CD14-positive monocyte (primary cell): ENCODE measurements at places on chromosomes 16 and 17. TPM values are rescaled to one million over a fixed set of nuclear protein-coding genes. Genes with fewer than 3 reads are reported as not detected.

GRCh38 chr17:40106760-40107521, 6.6 kb upstream of the NR1D1 start:
- no peak for DNase-seq
- H3K27ac ChIP-seq: peak overlapping the region; percentile 92
- peaks cover 52% of the 10 kb centered on the region for H3K4me1 ChIP-seq
- H3K4me3 ChIP-seq: no peak overlapping the region
- no peaks in the 10 kb centered on the region for H3K36me3 ChIP-seq

DNA sequence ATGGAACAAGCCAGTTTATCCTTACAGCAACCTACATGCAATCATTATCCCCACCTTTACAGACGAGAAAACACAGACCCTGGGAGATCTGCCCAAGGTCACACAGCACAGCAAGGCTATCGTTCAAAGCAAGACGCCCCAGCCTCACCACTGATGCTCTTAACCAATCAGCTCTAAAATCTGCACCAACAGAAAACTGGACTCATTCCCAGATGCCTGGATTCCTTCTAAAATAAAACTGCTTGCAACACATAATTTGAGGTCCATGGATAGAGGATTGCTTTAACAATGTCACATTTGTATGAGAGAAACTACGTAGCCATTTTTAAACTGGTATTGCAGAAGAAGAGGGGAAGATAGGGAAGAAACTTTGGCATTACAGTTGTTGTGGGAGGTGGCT, 6.8 kb downstream of the COTL1 start:
- H3K27me3 ChIP-seq: no peaks in the 10 kb centered on the region
- no peak for DNase-seq
- H3K4me3 ChIP-seq: no peak overlapping the region

GRCh38 chr17:27338536-27338985, 44.6 kb downstream of the WSB1 start:
- no peak overlapping the region for H3K4me3 ChIP-seq
- H3K27me3 ChIP-seq: no peaks in the 10 kb centered on the region
- no peak for DNase-seq

DNA sequence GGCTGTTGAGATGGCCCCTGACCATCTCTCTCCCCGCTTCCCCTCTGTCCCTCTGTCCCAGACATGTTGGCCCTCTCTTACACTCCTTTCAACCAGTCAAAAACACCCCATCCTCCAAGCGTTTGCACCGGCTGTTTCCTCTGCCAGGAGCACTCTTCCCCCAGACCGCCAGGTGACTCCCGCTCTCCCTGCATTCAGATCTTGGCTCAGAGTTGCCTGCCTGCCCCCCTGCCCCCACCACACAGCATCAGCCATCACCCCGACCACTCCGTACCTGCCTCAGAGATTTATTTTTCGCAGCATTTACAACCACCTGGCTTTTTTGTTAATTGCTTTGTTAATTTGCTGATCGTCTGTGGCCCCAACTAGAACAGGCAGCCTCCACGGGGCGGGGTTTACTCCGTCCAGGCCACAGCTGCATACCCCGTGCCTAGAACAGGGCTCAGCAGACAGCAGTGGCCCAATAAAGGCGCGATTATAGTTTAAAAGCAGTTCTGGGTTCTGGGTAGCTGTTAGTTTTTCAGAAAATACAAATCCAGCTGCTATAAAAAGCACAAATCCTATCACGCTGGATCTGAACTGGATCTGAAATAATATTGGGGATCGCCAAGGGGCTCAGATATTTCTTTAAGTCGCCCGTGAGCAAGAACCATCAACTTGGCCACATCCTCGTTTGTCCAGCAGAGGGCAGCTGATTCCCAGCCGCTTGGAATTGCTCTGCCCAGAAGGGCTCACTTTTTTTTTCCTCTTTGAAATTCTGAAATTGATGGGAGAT, 173.6 kb downstream of the IRF8 start:
- H3K27ac ChIP-seq: no peak overlapping the region
- H3K4me3 ChIP-seq: no peak overlapping the region
- peaks cover 10% of the 10 kb centered on the region for H3K27me3 ChIP-seq
- DNase-seq: peak; percentile 27
- H3K36me3 ChIP-seq: no peaks in the 10 kb centered on the region

- no peak for DNase-seq
- H3K27ac ChIP-seq: no peak overlapping the region
Measured at GRCh38 chr17:65246252-65246651, 109.1 kb downstream of the RGS9 start.

- no peak overlapping the region for H3K27ac ChIP-seq
- no peaks in the 10 kb centered on the region for H3K27me3 ChIP-seq
- peaks cover 1% of the 10 kb centered on the region for H3K4me1 ChIP-seq
- peaks cover 62% of the 10 kb centered on the region for H3K36me3 ChIP-seq
- H3K4me3 ChIP-seq: no peak overlapping the region
- DNase-seq: no peak
Measured at GRCh38 chr17:55774846-55775271, 24.0 kb downstream of the PCTP start.

DNA sequence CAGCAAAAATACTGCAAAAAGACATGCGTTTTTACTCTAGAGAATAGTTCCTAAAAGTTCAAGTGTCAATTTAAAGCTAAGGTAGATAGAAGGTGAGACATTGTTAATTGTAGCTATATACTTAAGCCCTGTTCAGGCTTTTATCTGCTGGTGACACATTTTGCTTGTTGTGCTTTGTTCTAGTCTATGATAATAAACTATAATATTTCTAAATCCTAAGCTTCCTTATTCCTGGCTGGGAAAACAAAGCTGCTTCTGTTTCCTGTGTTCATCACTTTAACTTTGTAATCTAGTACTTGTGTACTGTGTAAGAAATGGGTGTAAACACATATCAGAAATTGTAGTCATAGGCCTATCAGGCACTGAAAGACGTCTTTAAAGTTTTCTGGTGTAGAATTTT, 77.3 kb downstream of the EFCAB13 start:
- no peaks in the 10 kb centered on the region for H3K36me3 ChIP-seq
- DNase-seq: no peak
- no peaks in the 10 kb centered on the region for H3K4me1 ChIP-seq
- no peak overlapping the region for H3K4me3 ChIP-seq
- H3K27ac ChIP-seq: no peak overlapping the region

GRCh38 chr16:23378256-23378655, 74.7 kb downstream of the COG7 start:
- H3K4me3 ChIP-seq: no peak overlapping the region
- H3K36me3 ChIP-seq: no peaks in the 10 kb centered on the region
- no peaks in the 10 kb centered on the region for H3K27me3 ChIP-seq

DNA sequence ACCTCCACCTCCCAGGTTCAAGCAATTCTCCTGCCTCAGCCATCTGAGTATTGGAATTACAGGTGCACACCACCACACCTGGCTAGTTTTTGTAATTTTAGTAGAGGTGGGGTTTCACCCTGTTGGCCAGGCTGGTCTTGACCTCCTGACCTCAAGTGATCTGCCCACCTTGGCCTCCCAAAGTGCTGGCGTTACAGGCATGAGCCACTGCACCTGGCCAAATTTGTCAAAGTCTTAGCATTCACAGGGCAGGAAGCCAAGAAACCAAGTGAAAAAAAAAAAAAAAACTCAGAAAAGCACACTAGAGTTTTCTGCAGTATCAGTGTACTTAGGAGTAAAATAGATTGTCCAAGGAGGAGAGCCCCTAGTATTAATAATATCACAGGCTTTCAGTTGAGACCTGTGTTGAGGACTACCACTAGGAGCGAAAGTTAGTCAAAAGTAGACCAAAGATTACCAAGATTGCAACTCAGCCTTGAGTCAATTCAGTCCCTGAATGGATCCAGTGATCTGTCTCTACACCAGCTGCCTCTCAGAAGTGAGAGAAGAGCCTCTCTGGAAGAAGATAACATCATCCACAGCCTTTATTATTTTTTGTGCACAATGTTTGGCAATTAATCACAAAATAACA, 159.7 kb downstream of the CEP112 start:
- no peaks in the 10 kb centered on the region for H3K27me3 ChIP-seq
- no peak for DNase-seq
- H3K4me3 ChIP-seq: no peak overlapping the region
- no peaks in the 10 kb centered on the region for H3K4me1 ChIP-seq
- H3K36me3 ChIP-seq: no peaks in the 10 kb centered on the region

DNA sequence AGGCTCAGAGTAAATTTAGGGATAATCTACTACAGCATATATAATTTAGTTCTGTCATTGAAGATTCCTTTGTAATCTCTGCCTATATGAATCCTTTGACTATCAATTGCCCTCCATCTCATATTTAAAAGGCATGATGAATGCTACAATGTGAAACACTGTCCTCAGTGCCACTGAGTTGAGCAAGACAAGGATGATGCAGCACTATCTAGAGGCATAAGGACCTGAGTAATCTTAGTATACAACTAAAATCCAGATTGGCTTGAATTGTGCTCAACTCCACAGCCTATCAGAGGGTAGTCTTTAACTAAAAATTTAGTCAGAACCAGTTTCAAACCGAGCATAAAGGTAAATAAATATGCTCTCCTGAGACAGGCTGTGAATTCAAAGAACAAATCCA, 11.6 kb upstream of the STRADA start:
- peak; percentile 43 for DNase-seq
- peaks cover 41% of the 10 kb centered on the region for H3K4me1 ChIP-seq
- H3K36me3 ChIP-seq: peaks cover 64% of the 10 kb centered on the region
- peak overlapping the region; percentile 61 for H3K27ac ChIP-seq
- no peaks in the 10 kb centered on the region for H3K27me3 ChIP-seq

DNA sequence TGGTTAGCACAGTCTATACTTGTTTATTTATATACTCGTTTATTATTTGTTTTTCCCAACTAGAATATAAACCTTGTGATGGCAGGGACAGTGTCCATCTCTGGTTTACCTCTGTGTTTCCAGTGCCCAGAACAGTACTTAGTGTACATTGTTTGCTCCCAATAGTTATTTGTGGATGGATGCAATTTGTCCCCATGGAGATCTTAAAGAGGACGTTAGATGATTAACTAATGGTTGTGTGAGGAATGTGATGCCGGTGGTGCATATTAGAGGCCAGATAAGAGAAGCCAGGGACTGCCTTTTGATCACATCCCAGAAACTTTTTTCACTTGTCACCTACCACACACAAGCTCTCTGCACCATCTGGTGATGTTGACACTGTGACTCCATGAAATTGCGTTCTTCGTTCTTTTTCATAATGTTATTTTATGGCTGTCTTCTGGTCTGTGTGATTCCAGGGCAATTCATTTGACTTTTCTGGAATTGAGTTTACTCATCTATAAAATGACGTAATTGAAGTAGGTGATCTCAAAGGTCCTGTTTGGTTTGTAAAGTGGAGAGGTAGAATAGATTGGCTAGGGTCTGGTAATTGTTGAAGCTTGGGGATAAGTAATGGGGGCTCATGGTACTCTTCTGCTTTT, 1.2 kb downstream of the COX10 start:
- H3K27me3 ChIP-seq: no peaks in the 10 kb centered on the region
- H3K4me1 ChIP-seq: peaks cover 28% of the 10 kb centered on the region
- H3K4me3 ChIP-seq: no peak overlapping the region
- H3K36me3 ChIP-seq: peaks cover 6% of the 10 kb centered on the region
- DNase-seq: no peak
- H3K27ac ChIP-seq: no peak overlapping the region

DNA sequence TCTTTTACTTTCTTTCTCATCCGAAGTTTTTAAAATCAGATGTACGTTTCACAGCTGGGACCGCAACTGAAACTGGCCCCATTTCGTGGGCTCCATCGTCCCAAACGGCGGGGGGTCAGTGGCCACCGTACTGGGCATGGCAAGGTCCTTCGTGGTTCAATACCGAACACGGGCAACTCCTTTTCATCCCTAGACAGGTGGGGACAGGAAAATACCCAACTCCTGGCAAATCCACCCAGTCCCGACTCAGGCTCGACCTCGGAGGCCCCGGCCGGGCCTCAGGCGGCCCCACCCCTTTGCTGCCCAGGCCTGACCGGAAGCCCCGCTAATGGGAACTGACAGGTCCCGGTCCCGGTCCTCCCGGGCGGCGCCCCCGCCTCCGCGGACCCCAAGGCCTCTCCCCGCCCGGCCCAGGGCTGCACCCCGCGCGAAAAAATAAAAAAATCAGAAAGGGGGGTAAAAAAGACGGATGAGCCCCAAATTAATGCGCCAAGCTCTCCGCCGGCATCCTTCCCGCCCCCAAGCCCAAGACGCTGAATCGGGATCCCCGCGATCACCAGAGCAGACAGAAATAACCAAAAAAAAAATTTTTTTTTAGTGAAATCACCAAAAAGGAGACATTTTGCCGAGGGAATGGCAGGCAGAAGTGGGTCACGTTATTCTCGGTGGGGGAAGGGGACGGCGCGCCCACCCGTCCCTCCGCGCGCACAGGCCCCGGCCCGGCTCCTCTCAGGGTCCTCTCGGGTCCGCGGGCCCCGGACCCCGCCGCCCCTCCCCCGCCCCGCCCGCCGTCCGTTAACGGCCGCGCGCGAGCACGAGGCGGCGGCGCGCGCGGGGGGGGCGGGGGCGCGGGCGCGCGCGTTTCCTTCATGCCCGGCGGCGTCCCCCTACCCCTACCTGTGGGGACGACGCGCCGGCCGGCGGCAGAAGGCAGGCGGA, 562 bp downstream of the ZC3H7A start:
- H3K4me1 ChIP-seq: peaks cover 67% of the 10 kb centered on the region
- H3K27ac ChIP-seq: peak overlapping the region; percentile 92
- H3K4me3 ChIP-seq: peak overlapping the region; percentile 95
- H3K36me3 ChIP-seq: peaks cover 35% of the 10 kb centered on the region
- DNase-seq: peak; percentile 60

DNA sequence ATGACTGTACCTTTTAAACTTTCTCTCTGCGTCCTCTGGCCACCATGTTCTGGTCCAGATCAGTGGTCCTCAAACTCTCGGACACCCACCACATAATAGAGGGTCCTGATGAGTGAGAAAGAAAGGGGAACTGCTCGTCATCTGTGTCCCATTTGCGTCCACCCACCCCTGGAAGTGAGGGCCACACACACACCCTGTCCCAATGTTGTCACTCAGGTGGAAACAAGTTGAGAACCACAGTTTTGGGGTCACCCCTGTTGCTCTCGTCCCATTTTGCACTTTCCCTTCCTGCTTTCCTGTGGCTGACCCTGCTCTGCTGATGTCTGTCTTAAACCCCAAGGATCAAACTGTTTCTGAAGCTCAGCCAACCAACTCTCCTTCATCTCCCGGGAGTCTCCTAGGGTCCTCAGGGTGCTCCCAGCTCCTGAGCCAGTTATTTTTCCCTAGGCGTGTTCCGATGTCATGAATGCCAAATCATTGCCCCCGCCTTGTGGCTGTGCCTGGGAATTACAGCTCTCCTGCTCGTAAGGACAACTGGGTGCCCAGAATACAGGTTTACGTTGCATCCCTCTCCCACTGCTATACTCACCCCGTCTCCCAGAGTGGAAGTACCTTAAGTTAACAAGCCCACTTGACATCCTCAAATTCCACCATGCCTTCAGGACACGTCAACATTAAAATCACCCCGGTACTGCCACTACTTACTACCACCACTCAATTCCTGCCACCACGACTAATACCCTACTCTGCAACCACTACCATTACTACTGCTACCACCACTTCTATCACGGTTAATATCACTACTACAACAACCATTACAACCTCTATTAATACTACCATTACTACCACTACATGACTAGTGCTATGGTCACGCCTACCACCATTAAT, 26.0 kb upstream of the HNF1B start:
- H3K36me3 ChIP-seq: no peaks in the 10 kb centered on the region
- H3K27ac ChIP-seq: no peak overlapping the region
- peak; percentile 53 for DNase-seq
- H3K4me3 ChIP-seq: no peak overlapping the region
- H3K27me3 ChIP-seq: no peaks in the 10 kb centered on the region
- H3K4me1 ChIP-seq: peaks cover 19% of the 10 kb centered on the region

OSBPL7 gene
- polyA plus RNA-seq: 1.6 TPM

MMP28 gene
- not detected in 2 replicates for polyA plus RNA-seq

SECTM1 gene
- 188 and 399 TPM in 2 replicates for polyA plus RNA-seq

RNF112 gene
- 0.56 and 0.57 TPM in 2 replicates for polyA plus RNA-seq

ASIC2 gene
- not detected for polyA plus RNA-seq

WNT9B gene
- polyA plus RNA-seq: not detected in 2 replicates

SLFN14 gene
- polyA plus RNA-seq: not detected in 2 replicates

PRR35 gene
- polyA plus RNA-seq: 0.03 TPM in 1 of 2 replicates, not detected in the other

ABCA8 gene
- polyA plus RNA-seq: not detected in 2 replicates

CSH2 gene
- polyA plus RNA-seq: not detected in 2 replicates

MYH10 gene
- 0.65 TPM for polyA plus RNA-seq

ERCC4 gene
- polyA plus RNA-seq: 0.56 and 1.8 TPM in 2 replicates
